ENCODE measurements at places on chromosomes 16 and 17.

GRCh38 chr17:73261952-73262675 is 434 bp upstream of the CPSF4L start:
- no peak for DNase-seq

DNA sequence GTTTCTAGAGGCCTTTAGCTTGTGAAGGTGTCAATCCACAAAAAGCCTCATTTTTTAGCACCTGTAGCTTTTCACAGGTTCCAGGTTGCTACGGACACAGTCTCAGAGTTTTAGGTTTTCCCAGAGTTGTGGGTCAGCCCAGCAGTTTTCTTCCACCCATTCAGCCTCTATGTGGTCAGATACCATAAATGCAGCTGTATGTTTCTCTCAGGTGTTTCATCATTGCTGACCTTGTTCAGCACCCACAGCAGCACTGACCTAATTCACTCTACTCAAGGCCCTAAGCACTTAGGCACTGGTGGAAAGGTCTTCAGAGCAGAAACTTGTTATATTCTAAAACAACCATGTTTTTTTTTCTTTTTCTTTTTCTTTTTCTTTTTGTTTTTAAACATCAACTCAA is 15.0 kb upstream of the SPACA3 start:
- no peak for DNase-seq

GRCh38 chr16:62408760-62409159 is 372.5 kb upstream of the CDH8 start:
- no peak for DNase-seq

DNA sequence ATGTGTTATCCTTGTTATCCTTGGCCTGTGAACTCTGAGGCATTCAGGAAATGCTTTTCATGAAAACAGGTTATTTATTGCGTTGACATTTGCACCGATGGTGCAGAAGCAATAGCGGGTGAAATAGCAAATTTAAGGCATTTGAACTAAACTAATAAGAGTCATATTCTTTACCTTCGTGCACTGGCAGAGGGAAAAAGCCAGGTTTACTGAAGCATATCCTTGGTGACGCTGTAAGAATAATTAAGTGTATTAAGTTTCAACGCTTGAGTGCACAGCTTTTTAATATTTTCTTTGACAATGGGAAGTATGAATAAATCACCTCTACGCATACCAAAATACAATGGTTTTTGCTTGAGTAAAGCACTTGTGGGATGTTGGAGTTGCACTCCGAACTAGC is 13.6 kb upstream of the KPNA2 start:
- no peak for DNase-seq

- no peak for DNase-seq
These were observed 23.8 kb downstream of the ADCY7 start for GRCh38 chr16:50289950-50290764.

DNA sequence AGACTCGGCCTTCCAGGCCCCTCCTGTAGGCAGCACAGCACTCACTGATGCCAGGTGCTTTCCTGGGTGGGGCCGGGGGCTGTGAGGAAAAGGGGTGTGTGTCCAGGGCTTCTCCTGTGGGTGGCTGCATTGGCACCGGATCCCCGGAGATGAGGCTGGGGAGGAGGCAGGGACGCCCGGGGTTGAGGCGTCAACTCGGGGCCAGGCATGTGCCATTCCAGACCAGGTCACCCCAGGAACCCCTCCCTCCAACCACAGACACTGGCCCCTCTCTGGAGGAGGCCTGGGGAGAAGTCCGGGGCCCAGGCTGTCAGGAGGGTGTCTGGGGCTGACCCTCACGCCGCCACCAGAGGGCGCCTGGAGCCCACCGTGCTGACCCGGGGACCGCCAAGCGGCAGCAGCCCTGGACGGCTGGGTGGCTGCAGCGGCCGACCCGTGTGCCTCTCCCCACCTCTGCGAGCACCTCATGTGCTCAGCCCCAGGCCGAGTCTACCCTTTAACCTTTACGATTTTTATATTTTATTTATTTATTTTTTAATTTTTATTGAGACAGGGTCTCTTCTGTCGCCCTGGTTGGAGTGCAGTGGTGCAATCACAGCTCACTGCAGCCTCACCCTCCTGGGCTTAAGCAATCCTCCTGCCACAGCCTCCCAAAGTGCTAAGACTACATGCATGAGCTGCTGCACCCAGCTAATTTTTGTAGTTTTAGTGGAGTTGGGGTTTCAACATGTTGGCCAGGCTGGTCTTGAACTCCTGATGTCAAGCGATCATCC is 3.2 kb upstream of the METRN start:
- peak; percentile 69 for DNase-seq

- DNase-seq, result no peak
These were observed 8.4 kb downstream of the MPRIP start for GRCh38 chr17:17050346-17051345.

GRCh38 chr16:89721546-89722391 is 432 bp downstream of the ZNF276 start:
- DNase-seq, result peak; percentile 48

DNA sequence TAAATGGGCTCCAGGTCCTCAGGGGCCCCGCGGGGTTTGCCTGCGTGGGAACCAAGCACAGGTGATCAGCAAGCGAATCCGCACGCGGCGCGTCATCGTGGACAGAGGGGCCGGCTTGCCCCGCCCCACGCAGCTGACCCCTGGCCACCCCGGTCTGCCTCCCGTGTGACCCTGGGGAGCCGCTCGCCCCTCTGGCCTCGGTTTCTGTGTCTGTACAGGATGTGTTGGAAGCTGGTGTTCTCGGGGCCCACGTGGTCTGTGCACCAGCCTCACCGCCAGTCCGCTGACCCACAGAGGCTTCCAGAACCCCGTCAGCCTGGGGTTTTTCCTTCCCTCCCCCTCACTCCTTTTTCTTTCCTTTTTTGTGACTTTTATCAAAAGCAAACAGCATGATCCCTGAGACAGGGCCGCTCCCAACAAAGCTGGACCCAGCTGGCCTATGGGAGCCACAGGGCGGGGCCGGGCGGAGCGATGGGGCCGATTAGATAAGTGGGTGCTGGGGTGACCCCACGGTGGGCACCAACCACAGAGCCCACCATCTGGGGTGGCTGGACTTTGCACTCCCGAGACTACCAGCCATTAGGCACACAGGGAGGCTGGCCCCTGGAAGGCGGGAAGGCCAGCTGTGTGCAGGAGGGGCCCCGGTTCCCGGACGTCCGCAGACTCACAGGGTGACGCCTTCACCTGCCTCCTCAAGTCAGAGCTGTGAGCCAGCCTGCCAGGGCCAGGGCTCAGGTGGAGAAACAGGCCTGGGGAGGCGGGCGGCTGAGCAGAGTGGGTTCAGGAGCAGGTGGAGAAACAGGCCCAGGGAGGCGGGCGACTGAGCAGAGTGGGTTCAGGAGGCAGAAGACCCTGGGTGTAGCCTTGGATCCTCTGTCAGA is 56.0 kb downstream of the ZFPM1 start:
- DNase-seq, result no peak

GRCh38 chr17:17386094-17386800 is 83.1 kb downstream of the NT5M start:
- DNase-seq, result no peak

GRCh38 chr17:54864636-54865356 is 35.9 kb upstream of the TOM1L1 start:
- DNase-seq, result no peak

GRCh38 chr16:76946879-76947278 is 244.1 kb upstream of the MON1B start:
- peak; percentile 16 for DNase-seq

DNA sequence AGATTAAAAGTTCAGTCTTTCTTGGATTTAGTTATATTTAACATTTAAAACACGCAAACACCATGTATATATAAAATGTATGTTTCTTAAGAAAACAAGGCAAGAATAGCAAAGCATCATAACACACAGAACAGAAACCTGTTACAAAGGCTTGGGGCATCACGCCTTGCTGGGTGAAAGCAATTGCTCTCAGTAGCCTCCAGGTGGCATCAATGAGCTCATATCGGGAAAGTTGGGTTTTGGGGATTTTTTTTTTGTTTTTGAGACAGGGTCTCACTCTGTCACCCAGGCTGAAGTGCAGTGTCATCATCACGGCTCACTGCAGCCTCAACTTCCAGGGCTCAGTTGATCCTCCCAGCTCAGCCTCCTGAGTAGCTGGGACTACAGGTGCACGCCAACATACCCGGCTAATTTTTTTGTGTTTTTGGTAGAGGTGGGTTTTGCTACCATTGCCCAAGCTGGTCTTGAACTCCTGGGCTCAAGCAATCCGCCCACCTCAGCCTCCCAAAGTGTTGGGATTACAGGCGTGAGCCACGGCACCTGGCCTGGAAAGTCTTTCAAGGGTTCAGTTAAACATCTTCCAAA is 56.9 kb downstream of the CYB5D2 start:
- peak; percentile 37 for DNase-seq

- no peak for DNase-seq
These were observed 407 bp downstream of the MCRIP1 start for GRCh38 chr17:81832608-81833159.

GRCh38 chr17:36072431-36073121 is 8.5 kb downstream of the CCL18 start:
- peak; percentile 28 for DNase-seq

DNA sequence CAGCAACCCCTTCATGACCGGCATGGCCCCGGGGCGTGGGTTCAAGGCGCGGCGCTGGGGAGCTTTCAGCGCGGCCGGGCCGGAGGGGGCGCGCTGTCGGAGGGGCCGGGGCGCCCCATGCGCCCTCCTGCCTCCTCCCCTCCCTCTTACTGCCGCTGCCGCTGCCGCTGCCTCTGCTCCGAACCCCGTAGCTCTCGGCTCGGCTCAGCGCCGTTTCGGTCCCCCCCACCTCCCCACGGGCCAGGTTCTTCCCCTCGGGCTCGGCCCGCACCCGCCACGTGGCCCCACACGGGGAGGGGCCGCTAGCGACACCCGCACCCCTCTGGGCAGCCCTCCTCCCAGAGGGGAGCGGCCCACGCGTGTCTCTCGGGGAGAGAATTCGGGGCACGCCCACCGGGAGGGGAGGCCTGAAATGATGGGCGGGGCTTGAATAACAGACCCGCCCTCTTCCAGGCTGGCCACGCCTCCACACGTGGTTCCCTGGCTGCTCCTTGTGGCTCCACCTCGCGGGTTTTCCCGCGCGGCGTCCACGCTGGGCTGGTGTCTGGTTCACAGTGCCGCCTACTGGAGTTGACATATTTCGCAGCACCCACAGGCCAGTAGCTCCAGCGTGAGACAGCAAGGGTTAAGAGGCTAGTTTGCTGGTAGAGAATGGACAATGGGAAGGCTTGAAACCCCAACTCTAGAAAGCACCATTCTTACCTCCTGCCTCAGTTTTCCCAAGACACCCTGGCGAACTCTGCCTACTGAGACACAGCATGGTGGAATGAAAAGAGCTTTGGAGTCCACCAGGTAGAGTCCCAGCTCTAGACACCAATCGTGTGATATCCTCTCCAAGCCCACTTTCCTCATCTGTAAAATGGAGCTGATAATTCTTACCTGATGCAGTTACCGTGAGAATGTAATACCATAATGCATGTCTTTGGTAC is at the start of gene KCNH4:
Gene KCNH4, minus strand, starts transcription at position 221 of the 929 bp plus-strand sequence. Its CDS starts 197 bp downstream, at position 24.
- DNase-seq, result peak; percentile 56

- DNase-seq, result no peak
These were observed 73.7 kb downstream of the IRX3 start for GRCh38 chr16:54212893-54213292.

- DNase-seq, result no peak
These were observed 3.3 kb downstream of the ZNF652 start for GRCh38 chr17:49358641-49359247.

DNA sequence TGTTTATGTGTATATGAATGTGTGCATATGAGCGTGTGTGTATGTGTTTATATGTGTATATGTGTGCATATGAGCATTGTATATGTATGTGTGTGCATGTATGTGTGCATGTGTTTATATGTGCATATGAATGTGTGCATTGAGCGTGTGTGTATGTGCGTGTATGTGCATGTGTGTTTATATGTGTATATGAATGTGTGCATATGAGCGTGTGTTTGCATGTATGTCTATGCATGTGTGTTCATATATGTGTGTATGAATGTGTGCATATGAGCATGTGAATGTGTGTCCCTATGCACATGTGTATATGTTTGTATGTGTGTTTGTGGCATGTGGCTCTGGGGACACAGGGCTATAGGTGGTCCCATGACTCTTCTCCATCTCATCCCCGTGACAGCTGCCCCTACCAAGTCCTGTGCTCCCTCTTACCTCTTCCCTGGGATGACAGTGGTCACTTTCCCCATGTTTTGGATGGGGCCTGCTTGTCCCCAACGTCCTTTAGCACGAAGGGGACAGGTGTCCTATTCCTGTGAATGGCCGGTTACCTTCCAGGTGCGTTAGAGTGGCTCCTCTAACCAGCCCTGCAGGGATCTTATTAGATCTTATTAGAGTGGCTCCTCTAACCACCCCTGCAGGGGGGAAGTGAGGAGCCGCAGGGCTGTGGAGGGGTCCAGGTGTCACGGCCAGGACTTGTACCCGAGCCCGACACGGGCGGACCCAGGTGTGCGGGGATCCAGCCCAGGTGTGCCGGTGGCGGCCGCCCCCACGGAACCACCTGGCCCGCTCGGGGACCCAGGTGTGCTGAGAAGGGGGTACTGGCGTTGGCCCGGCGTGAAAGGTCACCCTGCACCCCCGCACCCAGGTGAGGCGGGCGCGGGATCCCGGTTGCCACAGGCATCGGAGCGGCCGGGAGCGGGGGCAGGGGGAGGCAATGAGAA is 105.6 kb downstream of the SEC14L1 start:
- DNase-seq, result no peak

DNA sequence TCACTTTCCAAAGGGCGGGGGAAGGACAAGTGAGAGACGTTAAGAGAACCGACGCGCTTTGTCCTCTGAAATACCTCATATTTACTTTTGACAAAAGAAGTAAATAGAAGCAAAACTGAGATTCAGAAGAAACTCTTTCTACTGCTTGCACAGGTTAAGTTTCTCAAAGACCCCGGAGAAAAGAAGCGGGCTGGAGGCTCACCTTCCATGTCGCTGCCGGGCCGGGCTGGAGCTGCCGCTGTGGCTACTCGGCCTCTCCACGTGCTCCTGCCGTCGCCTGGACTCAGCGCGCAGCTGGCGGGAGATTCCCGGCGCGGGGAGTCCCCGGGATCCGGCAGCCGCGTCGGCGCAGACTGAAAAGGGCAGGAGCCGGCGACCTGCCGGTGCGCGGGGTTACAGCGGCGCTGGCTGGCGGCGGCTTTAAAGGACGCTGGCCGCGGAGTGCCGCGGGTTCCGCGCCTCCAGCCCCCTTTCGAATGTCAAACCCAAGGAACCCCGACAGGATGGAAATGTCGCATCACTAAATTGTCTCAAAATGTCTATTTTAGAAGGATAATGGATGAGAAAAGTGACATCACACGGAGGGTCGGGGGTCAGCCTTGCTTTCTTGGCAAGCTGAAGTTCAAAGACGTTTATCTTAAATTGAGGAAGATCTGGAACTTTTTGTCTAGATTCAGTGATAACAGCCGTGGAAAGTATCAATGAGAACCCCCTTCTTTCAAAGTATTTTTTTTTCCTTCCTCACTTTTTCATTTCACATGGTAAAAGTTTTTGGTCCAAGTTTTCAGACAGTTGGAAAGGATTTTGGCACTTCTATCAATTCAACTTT is at the start of gene IKZF3:
Gene IKZF3, minus strand, starts transcription at position 395 of the 829 bp plus-strand sequence. Its CDS starts 186 bp downstream, at position 209.
- peak; percentile 62 for DNase-seq

- DNase-seq, result no peak
These were observed 57.3 kb downstream of the COG7 start for GRCh38 chr16:23395732-23396131.

- DNase-seq, result peak; percentile 78
These were observed 1.2 kb downstream of the DUSP14 start for GRCh38 chr17:37490638-37491614.
